ENCODE measurements at places on chromosomes 12 and 14.

- no peak for DNase-seq
Measured at GRCh38 chr12:60333461-60333860, 737.6 kb downstream of the SLC16A7 start.

- DNase-seq, result no peak
Measured at GRCh38 chr14:95215094-95215725, 57.9 kb upstream of the DICER1 start.

GRCh38 chr12:116969615-116970585, 59.1 kb downstream of the FBXW8 start:
- no peak for DNase-seq

DNA sequence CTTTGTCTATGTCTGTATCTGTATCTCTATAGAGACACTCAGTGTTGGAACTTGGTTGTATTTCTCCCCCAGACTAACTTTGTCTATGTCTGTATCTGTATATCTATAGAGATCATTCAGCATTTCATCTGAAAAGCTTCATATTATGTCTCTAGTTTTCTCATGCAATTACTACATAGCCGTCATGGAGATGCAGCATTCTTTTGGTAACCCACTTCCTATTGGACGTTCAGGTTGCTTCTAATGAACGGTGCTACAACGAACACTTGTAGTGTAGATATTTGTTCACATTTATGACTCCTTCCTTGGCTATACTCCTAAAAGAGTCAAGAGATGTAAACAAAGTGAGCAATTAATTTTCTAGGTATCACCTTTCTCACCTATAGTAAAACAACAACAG, 81.5 kb upstream of the KCNA1 start:
- no peak for DNase-seq

- no peak for DNase-seq
Measured at GRCh38 chr12:117481470-117481869, 120.0 kb upstream of the NOS1 start.

Measured in activated T-cell treated with anti-CD3 and anti-CD28 coated beads, Interleukin-2, amount 50 U/mL, for 48 hours (primary cell).